ENCODE measurements at places on chromosomes 6 and 20. TPM values are rescaled to one million over a fixed set of nuclear protein-coding genes. Genes with fewer than 3 reads are reported as not detected.

The CRIP3 gene
- 1.9 TPM for total RNA-seq

The SIRPD gene
- 0.17 TPM for total RNA-seq

The HLA-DQB2 gene
- total RNA-seq: not detected

The COL10A1 gene
- total RNA-seq: not detected

The MYCT1 gene
- total RNA-seq: not detected

The HFE gene
- total RNA-seq: 4.2 TPM

The SLC22A16 gene
- total RNA-seq: not detected

DNA sequence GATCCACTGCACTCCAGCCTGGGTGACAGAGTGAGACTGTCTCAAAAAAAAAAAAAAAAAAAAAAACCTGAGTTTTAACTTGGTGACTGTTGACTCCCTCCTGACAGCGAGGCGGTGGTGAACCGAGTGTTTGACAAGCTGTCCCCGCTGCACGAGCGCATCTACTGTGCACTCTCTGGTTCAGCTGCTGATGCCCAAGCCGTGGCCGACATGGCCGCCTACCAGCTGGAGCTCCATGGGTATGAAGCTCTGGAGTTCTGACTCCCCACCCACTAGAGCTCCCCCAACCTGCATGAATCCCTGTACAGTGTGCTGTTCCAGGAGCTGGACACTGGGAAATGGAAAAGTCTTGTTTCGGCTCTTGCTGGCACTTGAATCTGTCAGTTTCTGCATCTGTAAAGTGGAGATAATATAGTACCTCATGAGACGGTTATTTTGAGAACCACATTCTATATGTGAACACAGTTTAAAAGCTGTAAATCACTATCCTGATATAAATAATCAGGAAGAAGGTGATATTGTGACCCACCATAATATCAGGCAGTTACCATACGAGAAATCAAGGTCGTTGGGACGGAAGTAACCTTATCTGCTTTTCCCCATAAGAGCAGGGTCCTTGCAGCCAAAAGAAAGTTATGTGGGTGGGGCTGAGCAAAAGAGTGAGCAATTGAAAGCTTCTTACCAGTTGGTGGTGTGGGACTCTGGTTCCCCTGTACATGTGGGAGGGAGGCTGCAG, 3.3 kb downstream of the PSMB9 start:
- H3K4me3 ChIP-seq: no peak overlapping the region
- DNase-seq: no peak
- H3K27me3 ChIP-seq: no peaks in the 10 kb centered on the region
- no peak overlapping the region for H3K27ac ChIP-seq

GRCh38 chr6:139368661-139369060, 5.8 kb downstream of the CITED2 start:
- H3K27me3 ChIP-seq: no peaks in the 10 kb centered on the region
- no peak overlapping the region for H3K27ac ChIP-seq
- no peak overlapping the region for H3K4me3 ChIP-seq

DNA sequence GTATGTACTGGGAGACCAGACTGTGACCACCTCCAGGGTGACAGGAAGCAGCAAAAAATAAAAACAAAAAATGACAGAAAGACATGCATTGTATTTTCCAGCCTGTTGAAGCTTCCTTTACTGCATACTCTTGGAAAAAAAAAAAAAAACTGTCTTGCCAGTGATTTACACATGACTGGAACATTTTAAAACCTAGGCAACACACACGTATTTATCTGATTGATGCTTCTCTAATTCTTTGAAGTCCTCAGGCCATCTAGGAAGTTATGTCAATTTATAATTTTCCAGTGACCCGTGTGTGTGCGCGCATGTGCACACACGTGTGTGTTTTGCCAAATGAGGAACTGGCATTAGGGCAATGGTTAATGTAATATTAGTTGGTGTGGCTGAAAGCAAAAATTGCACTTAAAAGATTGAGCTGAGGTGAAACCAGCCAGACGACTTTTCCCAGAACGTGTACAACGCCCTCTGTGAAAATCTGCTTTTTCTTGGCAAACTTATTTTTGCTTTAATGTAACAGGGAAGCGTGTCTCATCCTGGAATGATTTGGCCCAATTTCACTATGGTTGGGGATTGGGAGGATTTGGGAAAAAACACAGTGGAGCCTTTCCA, 315.2 kb downstream of the TFAP2A start:
- no peaks in the 10 kb centered on the region for H3K4me1 ChIP-seq
- no peak for DNase-seq
- no peak overlapping the region for H3K27ac ChIP-seq
- H3K27me3 ChIP-seq: no peaks in the 10 kb centered on the region
- no peaks in the 10 kb centered on the region for H3K36me3 ChIP-seq

DNA sequence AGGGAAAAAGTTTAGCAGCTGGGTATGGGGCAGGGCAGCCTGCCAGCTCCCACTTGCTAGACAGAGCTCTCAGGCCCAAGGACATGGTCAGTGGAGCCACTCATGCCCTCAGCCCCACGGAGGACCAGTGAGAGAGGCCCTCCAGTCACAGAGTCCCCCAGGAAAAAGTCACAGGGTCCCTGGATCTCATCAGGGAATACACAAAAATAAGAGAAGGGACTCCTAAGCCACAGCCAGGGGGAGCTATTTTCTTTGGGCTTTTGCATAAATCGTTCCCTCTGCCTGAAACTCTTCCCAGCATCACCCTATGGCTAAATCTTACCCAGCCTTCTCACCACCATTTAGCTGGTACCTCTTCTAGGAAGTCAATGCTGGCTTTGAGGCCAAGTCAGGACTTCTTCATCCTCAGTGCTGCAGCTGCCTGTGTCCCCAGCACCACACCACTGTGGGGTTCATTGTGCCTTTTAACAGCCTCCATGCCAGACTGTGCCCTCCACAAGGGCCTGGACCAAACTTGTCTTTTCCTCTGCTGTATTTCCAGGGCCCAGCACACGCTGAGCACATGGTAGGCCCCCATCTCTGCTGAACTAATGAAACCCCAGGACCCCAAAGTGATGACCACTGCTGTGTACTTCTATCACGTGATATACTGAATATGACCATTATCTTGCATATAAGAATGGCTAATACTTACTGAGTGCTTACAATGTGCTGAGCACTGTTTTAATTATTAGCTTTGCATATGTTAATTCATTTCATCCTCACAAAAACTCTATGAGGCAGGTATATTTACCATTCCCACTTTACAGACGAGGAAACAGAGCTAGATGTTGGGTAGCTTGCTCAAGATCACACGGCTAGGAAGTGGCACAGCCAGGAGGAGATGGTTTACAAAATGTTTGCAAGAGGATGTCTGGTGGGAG, 2.0 kb downstream of the ZNF335 start:
- peaks cover 40% of the 10 kb centered on the region for H3K36me3 ChIP-seq
- H3K4me3 ChIP-seq: peak overlapping the region; percentile 79
- peak overlapping the region; percentile 100 for H3K27ac ChIP-seq
- DNase-seq: no peak

DNA sequence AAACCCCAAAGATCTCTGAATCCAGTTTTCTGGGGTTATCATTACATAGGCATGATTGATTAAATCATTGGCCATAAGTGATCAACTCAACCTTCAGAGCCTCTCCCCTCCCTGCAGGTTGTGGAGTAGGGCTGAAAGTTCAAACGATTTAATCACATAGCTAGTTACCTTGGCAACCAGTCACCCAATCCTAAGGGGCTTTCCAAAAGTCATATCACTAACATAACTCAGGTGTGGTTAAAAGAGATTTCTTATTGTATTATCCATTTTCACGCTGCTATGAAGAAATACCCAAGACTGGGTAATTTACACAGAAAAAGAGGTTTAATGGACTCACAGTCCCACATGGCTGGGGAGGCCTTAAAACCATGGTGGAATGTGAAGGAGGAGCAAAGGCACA, 935.1 kb upstream of the SLC35B3 start:
- no peak overlapping the region for H3K27ac ChIP-seq
- H3K27me3 ChIP-seq: no peaks in the 10 kb centered on the region
- no peaks in the 10 kb centered on the region for H3K36me3 ChIP-seq
- no peak overlapping the region for H3K4me3 ChIP-seq
- no peak for DNase-seq

GRCh38 chr6:129263176-129263575, 380.2 kb downstream of the LAMA2 start:
- H3K27me3 ChIP-seq: no peaks in the 10 kb centered on the region
- H3K27ac ChIP-seq: no peak overlapping the region
- DNase-seq: no peak
- no peaks in the 10 kb centered on the region for H3K4me1 ChIP-seq
- no peaks in the 10 kb centered on the region for H3K36me3 ChIP-seq

- H3K27me3 ChIP-seq: no peaks in the 10 kb centered on the region
- H3K27ac ChIP-seq: no peak overlapping the region
- H3K4me1 ChIP-seq: no peaks in the 10 kb centered on the region
- no peak for DNase-seq
- H3K4me3 ChIP-seq: no peak overlapping the region
These were observed 97.9 kb upstream of the UST start for GRCh38 chr6:148648754-148649453.

GRCh38 chr6:149129371-149130077, 188.0 kb upstream of the TAB2 start:
- no peak overlapping the region for H3K27ac ChIP-seq
- no peaks in the 10 kb centered on the region for H3K27me3 ChIP-seq
- no peak overlapping the region for H3K4me3 ChIP-seq
- H3K36me3 ChIP-seq: no peaks in the 10 kb centered on the region
- no peak for DNase-seq

DNA sequence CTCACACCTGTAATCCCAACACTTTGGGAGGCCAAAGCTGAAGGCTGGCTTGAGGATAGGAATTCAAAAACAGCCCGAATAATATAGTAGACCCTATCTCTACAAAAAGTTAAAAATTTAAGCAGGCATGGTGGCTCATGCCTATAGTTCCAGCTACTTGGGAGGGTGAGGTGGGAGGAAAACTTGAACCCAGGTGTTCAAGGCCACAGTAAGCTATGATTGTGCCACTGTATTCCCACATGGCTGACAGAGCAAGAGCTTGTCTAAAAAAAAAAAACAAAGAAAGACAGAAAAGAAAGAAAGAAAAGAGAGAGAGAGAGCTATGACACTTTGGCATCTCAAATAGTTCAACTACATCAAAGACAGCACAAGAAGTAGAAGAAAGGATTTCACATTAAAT, 33.2 kb downstream of the DCDC2 start:
- H3K27me3 ChIP-seq: no peaks in the 10 kb centered on the region
- H3K4me3 ChIP-seq: no peak overlapping the region
- H3K4me1 ChIP-seq: no peaks in the 10 kb centered on the region
- H3K27ac ChIP-seq: no peak overlapping the region
- DNase-seq: no peak
- H3K36me3 ChIP-seq: no peaks in the 10 kb centered on the region

DNA sequence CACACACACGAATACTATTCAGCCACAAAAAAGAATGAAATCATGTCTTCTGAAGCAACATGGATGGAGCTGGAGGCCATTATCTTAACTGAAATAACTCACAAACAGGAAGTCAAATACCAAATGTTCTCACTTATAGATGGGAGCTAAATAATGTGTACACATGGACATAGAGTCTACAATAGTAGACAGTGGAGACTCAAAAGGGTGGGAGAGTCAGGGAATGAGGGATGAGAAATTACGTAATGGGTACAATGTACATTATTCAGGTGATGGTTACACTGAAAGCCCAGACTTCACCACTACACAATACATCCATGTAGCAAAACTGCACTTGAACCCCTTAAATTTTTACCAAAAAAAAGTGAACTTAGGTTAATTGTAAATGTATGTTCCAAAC, 160.4 kb downstream of the TASP1 start:
- no peaks in the 10 kb centered on the region for H3K4me1 ChIP-seq
- H3K36me3 ChIP-seq: peaks cover 16% of the 10 kb centered on the region
- DNase-seq: no peak
- no peak overlapping the region for H3K4me3 ChIP-seq
- no peaks in the 10 kb centered on the region for H3K27me3 ChIP-seq

DNA sequence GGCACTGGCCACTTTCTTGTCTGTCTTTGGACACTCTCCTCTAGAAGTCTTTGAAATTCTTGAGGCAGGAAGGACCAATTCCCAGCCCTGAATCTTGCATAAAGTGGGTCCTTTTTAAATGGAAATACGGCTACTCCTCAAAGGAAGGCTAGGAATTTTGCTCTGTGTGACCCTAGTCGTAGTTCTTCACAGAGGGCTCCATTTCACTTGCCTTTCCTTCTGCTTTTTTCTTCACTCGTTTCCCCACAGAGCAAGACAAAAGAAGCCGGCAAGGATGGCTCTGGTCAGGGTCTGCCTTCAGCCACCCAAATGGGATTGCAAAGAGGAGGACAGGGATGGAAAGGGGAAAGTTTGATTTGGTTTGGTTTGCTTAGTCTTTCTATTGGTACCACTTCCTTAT, 25.8 kb downstream of the HLA-E start:
- H3K4me3 ChIP-seq: no peak overlapping the region
- H3K4me1 ChIP-seq: peaks cover 76% of the 10 kb centered on the region
- peak overlapping the region; percentile 31 for H3K27ac ChIP-seq
- no peaks in the 10 kb centered on the region for H3K27me3 ChIP-seq

- H3K4me3 ChIP-seq: no peak overlapping the region
- DNase-seq: no peak
- H3K27me3 ChIP-seq: no peaks in the 10 kb centered on the region
- no peak overlapping the region for H3K27ac ChIP-seq
These were observed 105.9 kb downstream of the GRM4 start for GRCh38 chr6:34039943-34040342.

Data from CD4-positive, alpha-beta memory T cell (primary cell).